ENCODE measurements at places on chromosomes 11 and 22.
A peak's percentile ranks its signal among the peaks of the same experiment; 100 is the strongest.

GRCh38 chr11:129320494-129320893, 55.2 kb upstream of the BARX2 start:
- no peak for DNase-seq

GRCh38 chr11:118057251-118058145, 19.4 kb upstream of the TMPRSS4 start:
- DNase-seq, result no peak

GRCh38 chr11:115501893-115502589, 2.2 kb downstream of the CADM1 start:
- no peak for DNase-seq

DNA sequence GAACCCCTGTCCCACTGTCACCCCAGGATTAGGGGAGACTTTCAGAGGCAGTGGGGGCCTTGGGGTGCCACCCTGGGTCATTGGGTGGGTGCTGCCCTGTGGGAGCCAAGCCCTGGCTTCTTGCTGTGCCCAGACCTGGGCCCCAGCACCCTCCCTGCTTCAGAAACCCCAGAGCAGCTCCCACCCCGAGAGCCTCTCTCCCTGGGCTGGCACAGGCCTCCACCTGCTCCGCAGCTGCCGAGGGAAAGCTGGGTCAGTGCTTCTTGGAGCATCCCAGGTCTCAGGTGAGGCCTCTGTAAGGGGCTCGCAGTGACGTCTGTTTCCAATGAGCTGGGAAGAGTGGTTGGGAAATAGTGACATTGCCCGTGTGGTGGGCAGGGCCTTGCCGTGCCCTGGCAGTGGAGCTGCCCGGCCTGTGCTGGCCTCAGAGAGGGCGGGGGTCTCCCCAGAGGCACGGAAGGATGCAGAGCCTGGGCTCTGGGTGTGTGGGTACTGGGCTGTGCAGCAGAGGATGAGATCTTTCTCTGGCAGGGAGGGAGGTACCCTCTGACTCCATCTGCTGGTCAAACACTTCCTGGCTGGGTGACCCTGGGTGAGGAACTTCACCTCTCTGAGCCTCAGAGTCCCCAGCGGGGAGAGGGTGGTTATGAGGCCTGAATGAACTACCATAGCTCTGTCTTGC, 23.0 kb downstream of the C22orf23 start:
- DNase-seq, result no peak

DNA sequence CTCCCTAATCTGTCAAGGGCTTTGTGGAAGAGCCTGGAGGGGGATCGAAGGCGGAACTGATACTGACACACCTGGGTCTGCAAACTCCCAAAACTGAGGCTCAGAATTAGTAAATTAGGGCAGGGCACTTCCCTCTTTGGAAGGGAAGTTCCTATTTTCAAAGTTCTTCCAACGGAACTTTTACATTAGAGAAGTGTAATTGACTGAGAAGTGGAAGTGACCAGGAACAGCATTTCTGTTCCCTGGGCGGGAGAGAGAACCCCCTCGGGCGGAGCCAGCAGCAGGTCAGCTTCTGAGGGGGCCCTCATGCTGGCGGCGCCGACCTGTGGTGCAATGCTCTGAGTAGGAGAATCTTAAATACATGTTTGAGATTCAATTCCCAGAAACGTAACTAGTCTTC, 1.1 kb upstream of the CBL start:
- DNase-seq, result no peak

- no peak for DNase-seq
Measured at GRCh38 chr11:112497826-112498225, 237.2 kb upstream of the PLET1 start.

DNA sequence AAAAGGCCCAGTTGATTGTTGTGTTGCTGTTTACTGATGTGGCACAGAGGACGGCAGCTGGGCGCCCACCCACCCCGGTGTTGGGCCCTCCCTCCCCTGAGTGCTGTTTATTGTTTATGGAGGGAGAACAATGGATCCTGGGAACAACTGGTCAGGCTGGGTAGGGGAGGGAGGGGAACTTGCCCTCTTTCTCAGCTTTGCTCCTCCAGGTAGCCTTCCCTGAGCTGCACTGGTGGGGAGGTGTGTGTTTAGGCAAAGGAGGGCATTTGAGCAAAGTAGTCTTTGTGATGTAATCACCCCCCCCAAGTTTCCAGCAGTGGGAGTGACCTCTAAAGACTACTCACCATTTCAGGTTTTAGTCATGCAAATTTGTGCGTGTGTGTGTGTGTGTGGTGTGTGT, 1035.3 kb downstream of the NTM start:
- DNase-seq, result no peak

- no peak for DNase-seq
Measured at GRCh38 chr11:79822766-79823165, 381.9 kb upstream of the TENM4 start.

- no peak for DNase-seq
Measured at GRCh38 chr22:30610299-30610698, 3.3 kb downstream of the TCN2 start.

DNA sequence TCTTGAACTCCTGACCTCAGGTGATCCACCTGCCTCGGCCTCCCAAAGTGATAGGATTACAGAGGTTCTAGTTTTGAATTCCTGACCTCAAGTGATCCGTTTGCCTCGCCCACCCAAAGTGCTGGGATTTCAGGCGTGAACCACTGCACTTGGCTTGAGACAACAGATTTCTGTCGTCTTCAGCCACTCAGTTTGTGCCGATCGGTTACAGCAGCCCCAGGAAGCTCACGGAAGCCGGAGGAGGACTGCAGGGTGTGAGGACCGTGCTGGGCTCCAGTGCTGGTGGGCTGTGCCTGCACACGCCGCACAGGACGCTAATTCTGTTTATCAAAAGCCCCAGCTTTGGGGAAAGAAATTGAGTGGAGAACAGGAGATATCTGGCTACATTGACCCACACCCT, 82.0 kb downstream of the CELSR1 start:
- no peak for DNase-seq

GRCh38 chr11:75959540-75959939, 144.5 kb downstream of the UVRAG start:
- no peak for DNase-seq

- no peak for DNase-seq
Measured at GRCh38 chr11:62479631-62480201, 60.9 kb downstream of the SCGB1A1 start.

GRCh38 chr11:46896719-46897406, 21.5 kb downstream of the LRP4 start:
- no peak for DNase-seq

GRCh38 chr11:833114-833791, 501 bp downstream of the CD151 start:
- DNase-seq, result peak; percentile 52

GRCh38 chr22:49483281-49483870, 344.3 kb downstream of the BRD1 start:
- no peak for DNase-seq

GRCh38 chr22:44439356-44440223, 58.4 kb downstream of the RTL6 start:
- DNase-seq, result no peak

GRCh38 chr11:93741882-93742226, 382 bp downstream of the C11orf54 start:
- DNase-seq, result no peak

DNA sequence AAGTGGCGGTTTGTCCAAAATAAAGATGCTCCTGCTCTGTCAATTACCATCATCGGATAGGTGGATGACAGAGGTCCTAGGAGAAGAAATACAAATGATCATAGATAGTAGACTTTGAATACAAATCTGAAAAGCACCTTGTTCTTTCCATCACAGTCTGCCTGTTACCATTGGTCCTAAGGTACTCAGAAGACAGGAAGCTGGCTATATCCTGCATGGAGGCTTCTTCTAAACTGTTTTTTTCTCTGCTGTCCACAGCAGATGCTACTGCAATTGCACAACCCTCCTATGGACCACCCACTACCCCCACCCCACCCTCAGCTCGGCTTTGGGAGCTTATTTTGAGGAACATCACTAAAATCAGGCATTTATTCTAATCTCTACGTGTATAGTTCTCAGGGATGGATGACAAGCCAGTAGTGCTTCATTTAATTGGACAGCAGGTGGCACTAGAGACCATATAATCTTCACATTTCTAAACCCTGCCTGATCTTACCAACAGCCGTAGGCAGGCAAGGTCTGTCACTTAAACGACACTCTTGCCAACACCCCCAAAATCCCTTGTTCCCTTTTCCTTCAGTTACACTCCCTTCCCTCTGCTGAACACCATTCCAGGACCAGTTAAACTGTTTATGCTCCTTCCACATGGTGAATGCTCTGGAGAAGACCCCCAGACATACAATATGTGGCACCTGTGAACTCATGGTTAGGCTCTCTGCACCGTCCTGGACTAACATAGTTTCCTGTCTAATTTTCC, 6.6 kb upstream of the PTS start:
- DNase-seq, result no peak

- no peak for DNase-seq
Measured at GRCh38 chr22:39515266-39516050, 4.9 kb upstream of the ATF4 start.

DNA sequence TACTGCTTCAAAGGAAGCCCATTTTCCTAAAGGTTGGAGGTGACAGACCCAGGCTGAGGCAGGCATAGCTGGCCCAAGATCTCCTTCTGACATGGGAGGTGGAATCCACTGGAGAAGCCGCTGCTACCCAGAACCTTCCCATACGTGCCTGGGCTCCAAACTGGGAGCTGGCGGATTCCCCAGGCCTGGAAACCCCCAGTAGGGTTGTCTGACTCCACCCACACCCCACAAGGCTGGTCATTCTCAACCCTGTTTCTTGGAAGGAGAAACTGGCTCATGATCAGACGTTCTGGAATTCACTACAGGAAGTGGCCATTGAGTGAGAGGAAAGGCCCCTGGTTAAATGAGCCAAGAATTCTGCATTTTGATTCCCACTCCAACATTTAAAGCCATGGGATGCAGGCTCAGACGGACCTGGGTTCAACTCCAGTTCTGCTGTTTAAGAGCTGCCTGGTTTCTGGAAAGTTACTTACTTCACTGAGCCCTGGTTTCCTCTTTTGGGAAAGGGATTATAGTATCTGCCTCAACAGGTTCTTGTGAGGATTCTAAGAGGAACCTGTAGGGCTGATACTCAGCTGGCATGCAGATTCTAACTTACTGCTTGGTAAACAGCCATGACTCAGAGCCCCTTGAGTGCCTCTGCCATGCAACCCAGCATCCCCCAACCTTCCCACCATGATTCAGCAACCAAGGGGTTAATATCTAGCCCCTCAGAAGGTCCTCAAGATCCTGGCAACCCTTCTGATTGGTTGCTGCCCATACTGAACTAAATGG, 19.4 kb upstream of the TSKU start:
- DNase-seq, result no peak

- no peak for DNase-seq
Measured at GRCh38 chr11:69364921-69365320, 71.0 kb downstream of the MYEOV start.

GRCh38 chr22:31651664-31652063, 10.4 kb downstream of the PISD start:
- DNase-seq, result no peak

- DNase-seq, result no peak
Measured at GRCh38 chr11:6393989-6394670, 3.9 kb downstream of the SMPD1 start.

GRCh38 chr11:86211619-86212018, 32.9 kb upstream of the EED start:
- DNase-seq, result no peak

DNA sequence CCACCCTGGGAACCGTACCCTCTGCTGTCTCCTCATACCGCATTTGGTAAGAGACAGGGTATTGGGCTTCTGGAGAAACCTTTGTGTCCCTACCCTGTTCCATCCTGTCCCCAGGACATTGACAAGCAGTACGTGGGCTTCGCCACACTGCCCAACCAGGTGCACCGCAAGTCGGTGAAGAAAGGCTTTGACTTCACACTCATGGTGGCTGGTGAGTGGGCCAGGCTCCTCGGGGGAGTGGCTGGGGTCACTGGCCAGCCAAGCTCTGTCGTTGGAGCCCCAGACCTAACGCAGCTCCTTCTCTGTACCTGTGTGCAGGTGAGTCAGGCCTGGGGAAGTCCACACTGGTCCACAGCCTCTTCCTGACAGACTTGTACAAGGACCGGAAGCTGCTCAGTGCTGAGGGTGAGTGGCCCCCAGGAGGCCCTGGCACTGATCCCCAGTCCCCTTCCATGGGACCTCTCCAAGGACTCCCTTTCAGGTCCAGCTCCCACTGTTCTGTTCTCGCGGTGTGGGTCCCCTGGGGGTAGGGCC, 3.8 kb upstream of the GP1BB start:
- DNase-seq, result no peak

GRCh38 chr11:69156673-69157155, 979 bp downstream of the SMIM38 start:
- DNase-seq, result no peak
